ENCODE measurements at places on chromosomes 2 and 18.

GRCh38 chr18:46152808-46153617 lies 48.8 kb downstream of the HAUS1 start:
- DNase-seq: no peak

DNA sequence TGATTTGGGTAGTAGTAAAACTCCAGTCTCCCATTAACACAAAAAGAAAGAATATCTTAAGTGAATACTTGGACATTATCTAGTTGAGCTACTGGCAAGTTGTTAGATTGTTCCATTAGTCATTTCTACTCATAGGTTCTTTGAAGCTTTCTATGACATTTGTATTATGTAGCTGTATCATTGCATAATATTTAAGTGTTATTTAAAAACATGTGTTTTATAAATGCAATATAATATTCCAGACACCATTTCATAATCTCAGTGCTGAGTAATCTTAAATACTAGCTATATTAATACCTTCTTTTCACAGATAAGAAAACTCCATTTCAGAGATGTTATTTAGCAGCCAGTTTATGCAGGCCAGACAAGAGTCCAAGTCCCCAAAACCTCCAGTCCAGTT lies 271.9 kb downstream of the NCKAP5 start:
- no peak for DNase-seq

DNA sequence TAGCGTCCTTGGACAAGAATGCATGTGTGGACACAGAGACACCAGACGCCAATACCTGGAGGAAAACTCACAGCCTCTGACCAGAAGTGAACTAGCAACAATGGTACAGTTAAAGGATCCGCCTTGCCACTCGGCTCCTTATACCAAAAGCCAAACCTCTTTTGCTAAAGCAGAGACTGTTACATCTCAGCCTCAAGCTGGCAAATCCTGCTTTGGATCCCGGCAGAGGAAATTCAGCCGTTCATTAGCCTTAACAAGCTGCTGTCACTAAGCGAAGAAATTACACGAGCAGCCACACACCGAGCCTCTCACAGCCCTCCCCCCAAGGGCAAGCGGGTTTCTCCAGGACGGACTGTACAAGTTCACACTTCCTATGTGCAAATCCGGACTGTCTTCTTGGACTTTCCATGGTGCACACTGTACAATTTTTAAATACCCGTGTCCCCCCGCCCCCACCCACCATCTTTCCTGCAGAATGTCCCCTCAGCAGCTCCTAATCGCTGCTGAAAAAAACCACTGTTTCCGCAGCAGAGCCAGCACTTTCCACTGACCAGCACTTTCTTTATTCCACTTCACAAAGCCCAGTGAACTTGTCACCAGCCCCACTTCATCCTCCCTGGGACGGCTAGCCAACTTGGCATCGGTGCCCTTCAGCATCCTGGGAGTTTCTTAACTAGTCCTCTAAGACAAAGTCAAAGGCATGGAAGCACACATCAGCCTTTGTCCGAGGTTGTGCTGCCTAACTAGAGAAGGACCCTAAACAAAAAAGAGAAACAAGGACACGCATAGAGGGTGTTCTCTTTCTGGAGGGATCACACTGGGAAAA lies 1.5 kb downstream of the KLF7 start:
- DNase-seq: no peak

DNA sequence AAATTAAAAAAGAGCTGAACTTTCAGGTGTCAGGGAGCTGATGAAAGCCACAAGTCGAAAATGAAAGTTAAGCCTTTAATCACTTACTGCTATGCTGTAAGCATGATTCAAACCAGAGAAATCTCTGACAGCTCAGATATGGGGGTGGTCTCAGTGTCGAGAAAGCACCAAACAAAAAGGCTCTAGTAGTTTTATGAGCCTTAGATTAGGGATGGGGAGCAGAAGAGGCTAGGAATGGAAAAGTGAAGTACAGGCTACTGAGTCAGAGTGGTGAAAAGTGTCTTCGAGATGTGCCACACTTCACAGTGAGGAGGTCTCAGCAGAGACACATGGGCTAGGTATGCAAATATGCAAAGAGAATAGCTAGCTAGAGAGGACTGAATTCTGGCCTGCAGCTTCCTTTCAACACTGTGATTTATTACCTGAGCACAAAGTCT lies 482.2 kb downstream of the SPAG16 start:
- DNase-seq: no peak

- DNase-seq: no peak
Measured at GRCh38 chr2:16613539-16614011, 52.1 kb downstream of the CYRIA start.

- no peak for DNase-seq
Measured at GRCh38 chr2:75986617-75987016, 275.9 kb upstream of the GCFC2 start.

- DNase-seq: no peak
Measured at GRCh38 chr18:5318061-5318700, 22.7 kb upstream of the ZBTB14 start.

DNA sequence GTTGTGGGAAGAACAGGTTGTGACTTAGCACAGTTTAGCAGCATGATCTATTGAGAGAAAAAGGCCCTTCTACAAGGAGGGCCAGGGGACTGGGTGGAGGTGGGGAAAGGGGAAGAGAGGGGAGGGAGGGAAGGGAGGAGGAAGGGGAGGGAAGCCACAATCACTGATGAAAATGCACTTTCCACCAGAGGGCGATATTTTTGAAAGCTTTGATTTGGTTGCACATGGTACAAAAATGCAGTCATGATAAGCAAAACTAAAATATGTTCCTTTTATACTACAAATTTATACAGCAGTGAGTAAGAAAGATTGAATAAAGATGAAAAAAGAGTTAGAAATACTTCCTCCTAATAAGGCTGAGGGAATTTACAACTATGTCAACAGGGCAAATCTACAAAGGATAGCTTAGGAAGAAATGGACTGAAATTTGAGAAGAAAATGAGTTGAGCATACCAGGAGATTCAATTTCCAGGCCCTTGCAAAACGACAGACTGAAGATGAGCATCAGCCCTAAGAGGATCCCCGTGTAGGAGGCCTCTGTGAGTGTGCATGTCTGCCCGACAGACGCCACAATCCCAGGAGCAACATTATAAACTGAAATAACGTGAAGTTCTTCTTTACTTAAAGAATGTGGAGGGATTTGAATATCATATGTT lies 17.2 kb downstream of the SH3YL1 start:
- peak; percentile 16 for DNase-seq

GRCh38 chr2:17793296-17793695 lies 23.0 kb upstream of the MSGN1 start:
- no peak for DNase-seq

DNA sequence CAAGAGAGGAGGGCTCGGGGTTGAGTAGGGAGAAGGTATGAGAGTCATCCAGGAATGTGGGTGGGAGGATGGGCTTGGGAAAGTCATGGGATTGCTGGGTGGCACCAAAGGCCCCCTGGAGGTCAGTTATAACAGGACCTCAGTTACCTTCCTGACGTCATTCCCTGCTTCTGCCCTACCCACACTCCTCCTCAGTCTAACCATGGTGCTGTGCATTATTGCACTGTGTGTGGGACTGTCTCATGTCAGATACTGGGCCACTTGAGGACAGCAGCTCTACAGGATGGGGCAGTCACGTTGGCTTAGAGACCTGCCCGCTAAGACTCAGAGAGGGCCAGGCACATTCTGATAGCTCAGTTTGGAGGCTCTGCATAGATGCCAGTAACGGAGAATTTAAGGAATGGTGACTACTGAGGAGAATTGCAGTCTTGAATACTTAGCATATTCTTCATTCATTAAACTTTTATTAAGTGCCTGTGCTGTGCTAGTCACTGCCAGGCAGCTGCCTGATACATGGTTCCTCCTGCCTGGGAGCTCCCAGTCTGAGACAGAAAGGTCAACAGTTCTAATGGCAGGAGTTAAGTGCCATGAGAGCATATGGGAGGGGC lies 90.5 kb downstream of the LAMA3 start:
- no peak for DNase-seq

DNA sequence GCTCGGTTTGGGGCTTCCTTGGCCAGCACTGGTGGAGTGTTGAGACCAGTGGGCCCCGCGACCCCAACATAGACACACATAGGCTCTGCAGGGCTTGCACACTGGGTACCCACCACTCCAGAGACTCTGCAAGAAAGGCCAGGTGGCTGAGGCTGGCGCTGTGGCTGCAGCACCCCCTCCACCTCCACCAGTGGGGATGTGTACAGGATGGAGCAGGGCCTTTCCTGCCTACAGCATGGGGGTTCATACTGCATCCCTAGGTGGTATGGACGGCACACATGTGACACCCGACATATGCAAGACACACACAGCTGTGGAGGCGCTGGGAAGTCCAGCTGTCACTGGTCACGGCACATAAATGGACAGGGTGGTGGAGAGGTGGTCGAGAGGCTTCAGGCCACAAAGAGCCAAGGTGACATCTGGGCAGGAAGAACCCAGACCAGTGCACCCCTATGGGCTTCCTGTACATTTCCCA lies 1.3 kb downstream of the RNPEPL1 start:
- no peak for DNase-seq

- no peak for DNase-seq
Measured at GRCh38 chr2:119086327-119086726, 72.2 kb downstream of the C1QL2 start.

GRCh38 chr2:111050701-111051376 lies 69.9 kb upstream of the BCL2L11 start:
- no peak for DNase-seq

DNA sequence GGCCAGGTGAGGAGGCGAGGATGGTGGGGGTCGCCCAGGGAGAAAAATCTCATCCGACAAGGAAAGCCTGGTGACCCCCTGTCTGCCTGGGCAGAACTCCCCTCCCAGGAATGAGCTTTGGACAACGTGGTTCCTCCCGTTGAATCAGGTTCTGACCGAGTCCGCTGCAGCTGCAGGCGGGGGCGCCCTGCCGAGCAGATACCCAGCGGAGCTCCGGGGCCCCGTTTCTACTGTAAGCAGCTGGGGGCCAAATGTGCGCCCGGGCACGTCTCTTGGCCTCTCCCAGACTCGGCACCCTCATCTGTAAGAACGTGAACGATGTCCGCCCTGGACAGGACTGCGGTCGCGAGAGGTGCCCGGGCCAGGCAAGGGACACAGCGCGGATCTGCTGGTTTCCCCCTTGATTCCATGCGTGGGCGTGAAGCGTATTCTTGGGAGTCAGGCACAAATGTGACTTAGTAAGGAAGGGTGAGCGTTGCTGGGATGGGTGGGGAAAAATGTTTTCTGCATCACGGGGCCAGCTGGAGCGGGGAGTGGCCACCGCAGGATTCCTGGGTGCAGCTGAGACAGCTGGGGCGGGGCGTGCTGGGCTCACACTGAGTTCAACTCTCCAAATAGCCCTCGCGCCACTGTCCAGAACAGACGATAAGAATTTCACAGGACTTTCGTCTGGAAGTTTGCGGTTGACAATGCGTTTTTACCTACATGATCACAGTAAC lies 20.2 kb upstream of the TUBB6 start:
- DNase-seq: no peak

DNA sequence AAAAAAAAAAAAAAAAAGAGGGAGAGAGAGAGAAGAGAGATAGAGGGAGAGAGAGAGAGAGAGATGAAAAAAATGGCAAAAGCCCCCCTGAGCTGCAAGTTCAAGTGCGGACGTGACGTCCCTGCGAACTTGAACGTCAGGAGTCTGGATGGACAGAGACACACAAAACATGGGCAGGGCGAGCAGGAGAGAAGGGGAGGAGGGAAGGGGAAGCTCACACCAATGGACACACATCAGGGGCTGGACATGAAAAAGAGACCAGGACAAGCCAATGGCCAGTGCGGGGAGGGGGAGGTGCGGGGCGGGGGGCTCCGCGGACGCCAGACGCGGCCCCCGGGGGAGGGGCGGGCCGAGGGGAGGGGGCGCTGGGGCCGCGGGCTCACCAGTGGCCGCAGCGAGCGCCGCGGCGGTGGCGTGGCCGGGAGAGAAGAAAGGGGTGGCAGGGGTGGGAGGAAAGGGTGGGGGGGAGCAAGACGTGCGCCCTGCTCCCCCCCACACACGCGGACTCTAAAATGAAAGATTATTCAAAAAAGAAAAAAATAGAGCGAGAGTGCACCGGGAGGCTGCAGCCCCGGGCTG lies at the start of gene BCL11A:
Gene BCL11A, minus strand, starts transcription at position 160 of the 579 bp plus-strand sequence. CDS start 384 bp downstream, outside the sequence.
- DNase-seq: peak; percentile 54

DNA sequence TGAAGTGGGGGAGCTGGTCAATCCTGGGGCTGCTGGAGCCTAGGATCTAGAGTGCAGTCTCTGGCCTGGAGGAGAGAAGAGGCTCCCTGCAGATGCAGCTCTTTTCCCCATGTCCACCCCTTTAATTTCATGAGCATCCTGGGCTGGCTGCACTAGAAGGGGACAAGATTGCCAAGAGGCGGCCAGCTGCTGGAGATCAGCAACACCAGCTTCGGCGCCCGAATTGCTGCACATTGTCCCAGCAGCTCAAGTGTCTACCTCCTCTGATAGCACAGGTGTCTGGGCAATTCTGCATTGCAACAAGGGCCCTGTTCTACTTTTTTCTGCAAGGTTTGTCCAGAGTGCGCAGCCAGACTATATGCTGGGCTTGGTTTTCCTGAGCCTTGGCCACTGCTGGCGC lies 125.7 kb downstream of the AGAP1 start:
- no peak for DNase-seq

- DNase-seq: no peak
Measured at GRCh38 chr18:71797554-71797953, 746.6 kb downstream of the CBLN2 start.

GRCh38 chr2:100272841-100273329 lies 49.4 kb downstream of the LONRF2 start:
- DNase-seq: no peak

DNA sequence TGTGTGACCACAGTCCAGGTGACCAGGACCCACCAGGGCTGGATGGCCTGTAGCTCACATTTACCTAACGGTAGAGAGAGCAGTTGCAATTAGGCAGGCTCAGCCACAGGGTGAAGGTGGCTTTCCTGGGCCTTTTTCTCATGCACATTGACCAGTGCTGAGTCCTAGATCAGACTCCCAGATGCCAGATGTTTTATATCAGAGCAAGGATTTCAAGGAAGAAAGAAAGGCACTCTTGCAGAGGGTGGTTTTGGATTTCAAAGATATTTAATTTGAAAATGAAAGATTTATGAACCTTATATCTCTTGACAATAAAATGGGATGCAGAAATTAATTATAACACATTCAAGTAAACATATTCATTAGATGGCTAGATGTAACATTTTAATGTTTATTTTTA lies 694.2 kb upstream of the GYPC start:
- no peak for DNase-seq
